Gastroesophageal sphincter (tissue), 4 donors: ENCODE measurements at places on chromosomes 2 and 18. TPM values are rescaled to one million over a fixed set of nuclear protein-coding genes. Genes with fewer than 3 reads are reported as not detected.

Gene GNLY
- 0.54 TPM for total RNA-seq

Gene RTP5
- total RNA-seq = not detected

Gene C2orf80
- total RNA-seq = not detected

Gene AQP12B
- total RNA-seq = not detected

Gene SGPP2
- 1.8 TPM for total RNA-seq

Gene ADRA2B
- total RNA-seq = 2.1 TPM

Gene REG3A
- total RNA-seq = not detected

Gene ASB18
- not detected for total RNA-seq

Gene FZD7
- 55.4 TPM for total RNA-seq

Gene CD226
- total RNA-seq = 2.8 TPM

Gene FLACC1
- total RNA-seq = 1.1 TPM

Gene FEV
- total RNA-seq = not detected

Gene ABCB11
- not detected for total RNA-seq

- peak; percentile 48 for ATAC-seq
Observed at GRCh38 chr2:218465987-218466633, 47.2 kb downstream of the VIL1 start.

- ATAC-seq = no peak
Observed at GRCh38 chr2:61018318-61018755, 282 bp upstream of the PUS10 start.

DNA sequence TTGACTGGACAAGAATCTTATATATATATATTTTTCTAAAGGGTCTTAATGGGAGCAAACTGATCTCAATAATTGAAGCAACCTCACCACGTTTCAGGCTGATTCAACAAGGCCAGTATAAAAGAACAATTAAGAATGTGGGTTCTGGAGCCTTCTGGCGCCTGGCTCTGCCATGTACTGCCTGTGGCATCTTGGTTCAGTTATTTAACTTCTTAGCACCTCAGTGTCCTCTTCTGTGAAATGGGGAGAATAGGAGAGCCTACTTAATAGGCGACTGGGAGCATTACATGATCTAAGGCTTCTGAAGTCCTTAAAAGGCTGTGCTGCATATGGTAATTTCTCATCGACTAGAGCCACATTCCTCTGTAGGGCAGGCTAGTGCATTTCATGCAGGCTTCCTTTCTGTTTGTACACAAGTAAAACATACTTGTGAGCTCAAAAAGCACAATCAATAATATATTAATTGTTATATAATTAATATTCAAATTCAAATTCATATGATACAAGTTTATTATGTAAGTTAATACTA, 118.4 kb upstream of the LYPD1 start:
- ATAC-seq = no peak

DNA sequence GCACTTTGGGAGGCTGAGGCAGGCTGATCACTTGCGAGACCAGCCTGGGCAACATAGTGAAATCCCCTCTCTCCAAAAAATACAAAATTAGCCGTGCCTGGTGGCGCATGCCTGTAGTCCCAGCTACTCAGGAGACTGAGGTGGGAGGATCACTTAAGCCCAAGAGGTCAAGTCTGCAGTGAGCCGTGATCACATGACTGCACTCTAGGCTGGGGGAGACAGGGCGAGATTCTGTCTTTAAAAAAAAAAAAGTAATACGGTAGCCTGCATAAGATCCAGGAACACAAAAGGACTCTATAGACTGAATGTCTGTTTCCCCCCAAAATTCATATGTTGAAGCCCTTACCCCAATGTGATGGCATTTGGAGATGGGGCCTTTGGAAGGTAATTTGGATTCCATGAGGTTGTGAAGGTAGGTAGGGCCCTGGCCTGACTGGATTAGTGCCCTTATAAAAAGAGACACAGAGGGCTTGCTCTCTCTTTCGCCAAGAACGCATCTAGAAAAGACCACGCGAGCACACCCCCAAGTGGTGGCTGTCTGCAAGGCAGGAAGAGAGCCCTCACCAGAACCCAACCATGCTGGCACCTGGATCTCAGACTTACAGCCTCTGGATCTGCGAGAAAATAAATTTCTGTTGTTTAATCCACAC, 17.0 kb downstream of the MBOAT2 start:
- no peak for ATAC-seq

DNA sequence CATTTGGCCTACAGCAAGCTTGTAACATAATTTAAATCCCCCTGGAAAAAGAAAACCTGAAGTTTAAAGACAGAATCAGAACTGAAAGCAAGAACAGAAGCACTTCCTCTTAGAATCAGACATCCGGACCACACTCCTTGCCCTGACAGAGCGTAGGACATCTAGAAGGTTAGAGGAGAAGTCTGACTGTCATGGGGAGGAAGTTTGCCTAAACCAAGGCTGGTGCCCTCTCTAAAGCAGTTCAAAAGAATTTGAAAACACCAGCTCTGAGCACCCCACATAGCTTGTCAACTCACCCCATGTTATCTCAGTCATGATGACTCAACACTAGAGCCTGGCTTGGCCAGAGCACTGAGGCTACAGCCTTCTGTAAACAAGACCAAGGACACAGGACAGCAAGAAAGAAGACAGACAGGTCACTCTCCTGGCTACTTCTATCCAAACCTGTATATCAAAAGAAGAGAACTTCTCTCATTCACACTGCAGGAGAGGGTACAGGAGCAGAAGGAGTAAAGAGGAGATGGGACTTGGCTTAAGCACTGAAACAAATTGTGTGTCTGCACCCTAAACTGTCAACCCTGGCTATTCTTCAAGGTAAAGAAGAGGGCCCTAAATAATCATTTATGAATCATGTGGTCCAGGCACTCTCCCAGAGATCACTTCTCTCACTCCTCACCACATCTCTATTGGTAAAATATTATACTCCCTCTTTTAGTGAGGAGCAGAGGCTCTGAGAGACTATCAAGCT, 198.6 kb downstream of the MEMO1 start:
- ATAC-seq = no peak

DNA sequence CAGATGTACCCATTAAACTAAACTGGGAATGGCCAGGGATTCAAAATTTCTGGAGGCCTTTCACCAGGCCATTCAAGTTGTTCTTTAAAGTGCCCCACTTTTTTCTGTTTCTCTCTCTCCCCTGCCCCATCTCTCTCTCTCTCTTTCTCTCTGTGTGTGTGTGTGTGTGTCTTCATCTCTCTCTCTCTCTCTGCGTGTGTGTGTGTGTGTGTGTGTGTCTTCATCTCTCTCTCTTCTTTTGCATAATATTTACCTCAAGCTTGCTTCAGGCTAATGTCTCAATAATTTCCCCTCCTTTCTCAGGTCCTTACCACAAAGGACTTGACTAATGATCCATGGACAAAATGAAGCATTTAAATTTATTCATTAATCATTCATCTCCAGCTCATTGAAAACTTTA, 164.2 kb upstream of the KLHL14 start:
- no peak for ATAC-seq

DNA sequence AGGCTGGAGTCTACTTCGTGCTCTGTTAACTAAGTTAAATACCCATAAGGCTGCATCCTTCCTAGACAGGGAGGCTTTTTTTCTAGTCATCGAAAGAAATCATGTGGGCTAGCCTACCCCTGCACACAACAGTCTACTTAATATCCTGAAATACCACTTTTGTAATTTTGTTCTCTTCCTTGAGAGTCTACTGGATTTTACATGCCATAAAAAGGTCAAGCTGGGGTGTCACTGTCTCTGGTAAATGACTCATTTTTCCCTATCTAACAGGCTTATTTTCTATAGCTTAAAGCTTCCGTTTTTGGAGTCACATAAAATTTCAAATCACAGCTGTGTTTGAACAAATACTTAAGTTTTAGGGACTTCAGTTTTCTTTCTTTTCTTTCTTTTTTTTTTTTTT, 10.7 kb upstream of the STAM2 start:
- no peak for ATAC-seq

DNA sequence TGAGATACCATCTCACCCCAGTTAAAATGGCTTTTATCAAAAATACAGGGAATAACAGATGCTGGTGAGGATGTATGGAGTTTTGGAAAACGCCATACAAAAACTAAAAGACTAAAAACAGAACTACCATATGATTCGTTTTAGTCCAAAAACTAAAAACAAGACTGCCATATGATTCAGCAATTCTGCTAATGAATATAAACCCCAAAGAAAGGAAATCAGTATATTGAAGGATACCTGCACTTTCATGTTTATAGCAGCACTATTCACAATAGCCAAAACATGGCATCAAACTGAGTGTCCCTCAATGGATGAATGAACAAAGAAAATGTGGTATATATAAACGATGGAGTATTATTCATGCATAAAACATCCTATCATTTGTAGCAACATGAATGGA, 224.4 kb upstream of the MC4R start:
- no peak for ATAC-seq

DNA sequence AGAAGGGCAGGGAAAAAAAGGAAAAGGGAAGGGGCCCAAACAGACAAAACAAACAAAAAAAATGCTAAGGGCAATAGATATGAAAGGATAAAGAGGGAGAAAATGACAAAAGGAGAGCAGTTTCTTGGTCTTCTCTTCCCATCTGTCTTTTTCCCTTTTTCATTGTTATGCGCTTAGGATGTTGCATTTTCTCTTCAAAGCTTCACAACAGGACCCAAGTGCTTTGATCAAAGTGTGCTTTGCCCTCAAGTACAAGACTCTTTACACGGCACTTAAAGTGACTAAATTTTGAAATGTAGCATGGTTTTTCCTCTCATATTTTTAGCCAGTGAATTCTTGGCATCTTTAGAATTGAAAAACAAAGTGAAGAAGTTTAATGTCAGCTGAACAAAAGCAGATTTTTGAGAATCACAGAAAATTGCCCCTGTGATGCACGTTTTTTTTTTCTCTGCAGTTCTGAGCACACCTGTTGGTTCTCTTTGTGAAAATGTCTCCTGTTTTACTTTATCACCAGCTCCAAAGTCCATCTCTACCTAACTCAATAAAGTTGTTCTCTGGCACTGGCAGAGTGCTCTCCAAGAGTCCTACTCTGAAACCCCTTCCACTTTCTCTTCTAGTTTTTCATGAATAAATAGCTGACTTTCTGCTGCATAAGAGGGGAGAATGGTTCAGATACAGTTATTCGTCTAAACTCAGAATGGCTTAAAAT, 126.6 kb downstream of the KCNH7 start:
- no peak for ATAC-seq

- no peak for ATAC-seq
Observed at GRCh38 chr2:233531955-233532354, 34.6 kb downstream of the USP40 start.

DNA sequence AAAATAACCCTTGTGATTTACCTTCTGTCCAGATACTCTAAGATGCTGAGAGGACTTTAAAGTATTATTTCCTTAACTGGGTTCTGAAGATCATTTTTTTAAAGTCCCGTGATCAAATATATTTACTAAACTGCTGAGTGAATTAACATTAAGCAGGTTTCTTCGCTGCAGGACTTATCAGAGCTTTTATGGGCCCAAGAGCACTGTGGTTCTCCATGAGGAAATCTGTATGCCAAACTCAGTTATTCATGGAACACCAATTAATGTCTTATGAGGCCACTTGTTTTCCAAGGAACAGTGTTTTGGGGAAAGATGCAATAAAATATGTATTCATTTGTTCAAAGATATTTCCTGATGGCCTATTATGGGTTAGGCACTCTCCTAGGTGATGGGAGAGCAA, 80.1 kb upstream of the ATG16L1 start:
- no peak for ATAC-seq

DNA sequence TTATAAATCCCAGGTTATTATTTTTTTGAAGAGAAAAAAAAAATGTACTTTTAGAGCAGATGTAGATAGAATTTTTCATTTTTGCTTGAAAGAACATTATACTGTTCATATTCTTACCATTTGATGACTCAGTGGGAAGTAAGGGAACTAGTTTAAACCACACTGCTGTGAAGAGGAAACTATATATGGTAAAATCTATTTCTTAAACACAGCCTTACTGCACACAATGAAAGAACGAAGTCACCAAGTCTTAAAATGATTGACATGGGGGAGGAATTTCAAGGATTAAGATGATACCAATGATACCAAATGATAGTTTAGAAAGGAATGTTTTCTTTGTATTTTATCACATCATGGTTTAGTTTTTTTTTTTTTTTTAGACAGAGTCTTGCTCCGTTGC, 5.0 kb downstream of the ACTR2 start:
- no peak for ATAC-seq

- ATAC-seq = no peak
Observed at GRCh38 chr2:35417293-35417692, 938.3 kb upstream of the CRIM1 start.

- ATAC-seq = no peak
Observed at GRCh38 chr2:23835988-23836387, 90.9 kb downstream of the ATAD2B start.

DNA sequence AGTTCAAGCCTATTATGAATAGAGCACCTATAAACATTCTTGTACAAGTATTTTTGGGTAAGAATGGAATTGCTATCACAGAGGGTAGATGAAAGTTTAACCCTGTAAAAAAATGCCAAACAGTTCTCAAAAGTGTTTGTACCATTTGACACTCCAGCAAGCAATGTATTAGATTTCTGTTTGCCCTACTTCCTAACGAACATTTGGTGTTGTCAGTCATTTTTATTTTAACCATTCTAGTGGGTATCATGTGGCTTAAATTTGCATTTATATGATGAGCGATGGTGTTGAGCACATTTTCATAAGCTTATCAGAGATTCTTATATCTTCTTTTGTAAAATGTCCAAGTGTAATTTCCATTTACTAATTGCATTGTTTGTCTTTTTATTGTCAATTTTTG, 608.2 kb upstream of the ACVR2A start:
- ATAC-seq = no peak

DNA sequence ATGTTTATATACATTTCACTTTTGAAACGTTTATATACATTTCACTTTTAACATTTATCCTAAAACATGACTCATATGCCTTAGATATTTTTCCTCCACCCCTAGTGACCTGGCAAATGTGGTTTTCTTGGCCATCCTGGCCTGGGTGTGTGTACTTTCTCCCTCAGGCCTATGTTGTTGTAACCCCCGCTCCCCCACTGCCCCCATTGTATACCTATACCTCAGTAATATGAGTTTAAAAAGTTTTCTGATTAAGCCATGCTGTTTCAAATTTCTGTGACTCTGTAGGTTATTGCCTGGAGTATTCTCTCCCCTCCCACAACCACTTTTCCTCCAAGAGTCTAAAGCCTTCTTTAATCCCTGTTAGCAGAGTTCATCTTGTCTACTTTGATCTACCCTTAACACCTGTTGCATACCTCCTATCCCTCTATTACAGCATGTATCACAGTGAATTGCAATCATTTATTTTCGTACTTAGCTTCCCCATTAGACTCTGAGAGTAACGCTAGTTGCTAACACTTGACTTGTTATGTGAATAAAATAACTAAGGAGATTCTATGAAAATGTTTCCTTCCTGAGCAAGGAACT, 67.9 kb downstream of the LCLAT1 start:
- ATAC-seq = no peak

DNA sequence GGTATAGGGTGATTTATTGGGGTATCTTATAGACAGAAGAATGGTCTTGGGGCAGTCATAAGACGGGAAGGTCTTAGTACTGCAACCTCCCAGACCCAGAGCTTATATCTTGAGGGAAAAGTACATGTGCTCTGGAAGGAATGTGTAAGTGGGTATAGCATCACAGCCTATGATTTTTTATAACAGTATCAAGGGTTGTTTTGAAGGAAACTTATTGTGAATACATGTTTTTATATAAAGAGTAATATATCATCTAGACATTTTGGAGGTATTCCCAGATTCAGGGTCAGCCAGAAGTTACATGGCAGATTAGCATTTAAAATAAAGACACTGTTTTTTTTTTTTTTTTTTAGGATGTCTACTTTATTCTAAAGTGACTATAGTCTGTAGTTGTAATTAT, 47.6 kb upstream of the STON1 start:
- ATAC-seq = no peak

GRCh38 chr2:27086724-27087593, at the start of gene KHK:
TSS of gene KHK (plus strand) at chr2:27086772. CDS start at chr2:27087260, 488 bp downstream.
- peak; percentile 23 for ATAC-seq

GRCh38 chr2:71521436-71521950, 68.1 kb downstream of the DYSF start:
- no peak for ATAC-seq
